ENCODE measurements at places on chromosomes 6 and 20.

DNA sequence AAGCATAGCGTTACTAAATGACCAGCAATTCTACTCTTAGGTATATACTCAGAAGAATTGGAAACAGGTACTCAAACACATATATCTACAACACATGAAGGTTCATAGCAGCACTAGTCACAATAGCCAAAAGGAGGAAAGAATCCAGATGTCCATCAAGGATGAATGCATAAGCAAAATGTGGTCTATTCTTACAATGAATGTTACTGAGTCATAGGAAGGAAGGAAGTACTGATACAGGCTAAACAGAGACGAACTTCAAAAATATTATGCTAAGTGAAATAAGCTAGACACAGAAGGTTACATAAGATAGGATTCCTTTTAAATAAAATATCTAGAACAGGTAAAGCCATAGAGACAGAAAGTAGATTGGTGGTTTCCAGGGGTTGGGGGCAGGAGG lies 93.5 kb downstream of the MAP3K7 start:
- no peak for DNase-seq

DNA sequence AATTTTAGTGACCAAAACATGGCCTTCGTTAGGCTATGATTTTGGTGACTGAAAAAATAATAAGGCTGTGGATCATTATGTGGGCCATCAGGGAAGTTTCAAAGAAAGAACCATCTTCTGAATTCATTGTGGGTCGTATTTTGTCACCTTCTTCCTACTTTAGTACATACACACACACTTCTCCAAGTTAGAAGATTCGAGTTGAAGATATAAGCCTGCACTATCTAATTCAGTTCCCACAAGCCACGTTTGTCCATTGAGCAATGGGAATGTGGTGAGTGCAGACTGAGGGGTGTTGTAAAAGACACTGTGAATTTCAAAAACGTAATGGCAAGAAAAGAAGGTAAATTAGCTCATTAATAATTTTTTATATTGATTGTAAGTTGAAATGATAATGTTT lies 766.0 kb downstream of the KIF16B start:
- DNase-seq = no peak

- DNase-seq = no peak
Observed at GRCh38 chr6:161188547-161189465, 85.1 kb downstream of the AGPAT4 start.

DNA sequence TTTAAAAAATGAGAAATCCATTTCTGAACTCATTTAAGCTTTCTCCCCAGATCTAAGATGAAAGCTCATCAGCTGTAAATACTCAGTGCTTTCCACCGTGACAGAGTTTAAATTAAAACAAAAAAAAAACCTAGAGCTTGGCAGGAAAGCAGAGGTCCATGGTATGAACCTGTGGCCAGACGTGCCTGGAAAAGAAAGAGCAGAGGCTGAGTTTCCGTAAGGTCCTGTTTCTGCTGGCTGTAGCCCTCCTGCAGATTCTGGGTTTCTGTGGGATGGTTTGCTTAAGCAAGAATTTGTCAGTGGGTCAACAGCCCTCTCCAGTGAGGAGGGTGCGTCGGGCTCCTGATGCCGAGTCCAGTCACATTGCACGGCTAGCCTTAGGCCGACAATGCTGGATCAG lies 383.2 kb downstream of the SAMD5 start:
- no peak for DNase-seq

DNA sequence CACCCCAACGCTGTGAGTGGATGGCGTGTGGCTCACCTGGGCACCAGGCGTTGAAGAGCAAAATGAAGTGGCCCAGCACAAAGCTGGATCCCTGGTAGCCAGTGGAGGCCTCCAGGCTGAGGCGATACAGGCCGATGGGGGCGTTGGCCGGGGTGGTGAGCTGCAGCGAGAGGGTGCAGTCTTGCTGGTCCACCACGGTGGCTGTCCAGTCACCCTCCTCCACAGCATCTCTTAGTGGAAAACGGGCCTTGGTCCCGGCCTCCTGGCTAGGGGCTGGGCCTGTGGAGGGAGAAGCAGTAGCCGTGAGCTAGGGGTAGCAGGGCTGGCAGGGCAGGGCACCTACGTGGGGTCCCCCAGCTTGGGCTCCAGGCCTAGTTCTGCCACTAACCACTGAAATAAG lies 9.3 kb downstream of the TGM2 start:
- no peak for DNase-seq

GRCh38 chr20:25136643-25137559 lies 55.0 kb upstream of the VSX1 start:
- no peak for DNase-seq

- no peak for DNase-seq
Observed at GRCh38 chr6:11054722-11055121, 10.6 kb upstream of the ELOVL2 start.

DNA sequence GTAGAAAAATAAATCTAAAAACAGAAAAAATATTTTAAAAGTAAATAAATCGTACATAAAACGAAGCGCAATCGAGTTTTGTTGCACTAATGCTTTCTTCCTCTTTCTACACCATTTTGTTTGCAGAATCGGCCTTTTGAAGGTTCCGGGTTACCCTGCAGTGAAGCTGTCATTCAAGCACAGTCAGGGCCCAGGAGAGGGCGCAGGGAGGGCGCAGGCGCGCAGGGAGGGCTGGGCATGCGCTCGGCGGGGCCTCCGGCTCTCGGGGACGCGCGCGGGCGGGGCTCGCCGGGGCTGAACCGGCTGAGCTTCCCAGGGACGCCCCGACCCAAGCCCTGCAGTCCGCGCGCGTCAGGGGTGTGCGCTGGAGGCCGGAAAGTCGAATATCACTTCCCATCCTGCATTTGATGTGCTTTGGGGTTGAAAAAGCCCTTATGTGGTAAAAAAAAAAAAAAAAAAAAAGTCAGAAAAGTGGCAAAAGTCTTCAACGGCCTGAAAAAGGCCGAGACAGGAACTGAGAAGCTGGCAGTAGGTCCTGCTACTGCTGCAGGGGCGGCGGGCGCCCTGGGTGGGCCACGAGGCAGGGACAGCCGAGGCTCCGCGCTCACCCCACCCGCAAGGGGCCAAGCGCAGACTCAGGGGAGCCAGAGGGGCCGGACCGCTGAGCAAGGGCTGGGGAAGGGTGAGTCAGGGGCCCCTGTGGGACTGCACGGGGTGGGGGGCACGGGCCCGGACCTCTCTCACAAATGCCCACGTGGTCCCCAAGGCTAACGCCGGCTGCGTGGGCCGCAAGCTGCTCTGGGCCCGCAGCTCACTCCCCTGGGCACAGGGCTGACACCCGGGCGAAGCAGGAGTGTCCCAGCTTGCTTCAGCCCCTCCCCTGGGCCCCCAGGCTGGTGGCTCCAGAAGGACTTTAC lies 40.5 kb downstream of the THBS2 start:
- DNase-seq = no peak

GRCh38 chr6:21382821-21383449 lies 210.6 kb upstream of the SOX4 start:
- no peak for DNase-seq

GRCh38 chr6:132819405-132820161 lies 5.2 kb downstream of the RPS12 start:
- no peak for DNase-seq

DNA sequence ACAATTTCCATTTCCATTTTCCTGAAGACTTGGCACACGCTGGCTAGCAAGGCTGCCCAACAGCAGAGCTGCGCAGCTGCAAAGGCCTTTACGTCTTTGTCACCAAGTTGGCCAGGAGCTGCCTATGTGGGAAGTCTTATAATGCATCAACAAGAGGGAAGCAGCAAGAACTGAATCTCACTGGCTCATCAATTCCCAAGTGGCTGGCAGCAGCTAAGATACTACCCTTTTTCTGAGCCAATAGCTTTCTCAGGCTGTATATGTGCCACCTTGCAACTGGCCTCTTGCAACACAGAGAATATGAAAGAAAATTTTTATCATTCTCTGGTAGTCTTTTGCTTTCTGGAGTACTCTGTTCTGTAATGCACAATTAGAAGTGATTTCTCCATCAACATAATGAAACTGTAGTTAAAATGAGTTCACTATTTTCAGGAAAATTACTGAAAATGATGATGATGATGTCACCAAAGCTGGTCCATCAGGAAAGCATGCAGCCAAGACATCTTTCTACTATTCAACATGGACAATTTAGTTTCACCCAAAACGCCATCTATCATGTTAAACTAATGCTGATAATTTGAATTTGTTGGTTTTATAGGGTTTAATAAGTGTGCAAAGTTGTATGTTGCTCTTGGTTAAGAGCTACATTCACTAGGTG lies 97.3 kb upstream of the FOXA2 start:
- no peak for DNase-seq

- no peak for DNase-seq
Observed at GRCh38 chr20:38031957-38032356, 1.3 kb downstream of the TTI1 start.

DNA sequence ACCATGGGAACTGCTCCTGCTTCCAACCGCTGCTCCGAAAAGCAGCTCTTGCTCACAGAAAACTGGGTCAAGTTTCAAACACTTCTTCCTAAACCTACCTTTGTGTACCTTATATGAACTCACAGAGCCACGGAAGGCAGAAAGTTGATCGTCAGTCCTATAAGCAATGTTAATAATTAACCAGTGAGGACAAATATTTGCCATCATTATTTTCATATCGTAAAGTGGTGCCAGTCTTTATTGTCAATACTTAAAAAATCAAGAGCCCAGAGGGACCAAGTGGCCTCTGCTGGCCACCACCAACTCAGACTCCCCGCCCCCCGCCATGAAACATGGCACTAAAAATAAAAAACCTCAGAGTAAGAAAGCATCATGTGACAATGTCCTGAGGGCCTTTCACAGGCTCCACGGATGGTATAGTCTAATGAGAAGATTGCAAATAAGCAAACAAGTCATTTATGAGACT lies 9.1 kb upstream of the PBOV1 start:
- DNase-seq = no peak

- DNase-seq = no peak
Observed at GRCh38 chr6:71345476-71346333, 57.1 kb downstream of the OGFRL1 start.

GRCh38 chr20:58054780-58055373 lies 173.6 kb downstream of the ANKRD60 start:
- DNase-seq = no peak

DNA sequence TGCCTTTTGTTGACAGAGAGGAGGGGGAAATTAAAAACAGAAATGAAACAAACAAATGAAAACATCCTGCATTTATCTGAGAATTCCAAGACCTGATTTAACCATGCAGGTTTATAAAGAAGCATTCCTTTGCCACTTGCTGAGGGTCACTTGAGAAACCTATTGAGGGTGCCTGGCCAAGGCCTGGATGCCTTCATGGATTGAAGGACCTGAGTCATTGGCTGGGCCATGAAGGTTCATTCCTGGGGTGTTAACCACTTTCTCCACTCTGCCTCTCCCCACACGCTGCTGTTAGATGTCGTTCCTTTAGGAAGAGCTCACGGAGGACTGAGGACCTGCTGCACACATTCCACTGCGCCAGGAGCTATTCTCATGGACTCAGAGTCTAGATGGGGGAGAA lies 49.7 kb downstream of the DAAM2 start:
- DNase-seq = no peak

Data from NCI-H187 treated with DMSO at 0.1 percent for 48 hours (cell line).